ENCODE measurements at places on chromosomes 1 and 21.
A peak's percentile ranks its signal among the peaks of the same experiment; 100 is the strongest.

DNA sequence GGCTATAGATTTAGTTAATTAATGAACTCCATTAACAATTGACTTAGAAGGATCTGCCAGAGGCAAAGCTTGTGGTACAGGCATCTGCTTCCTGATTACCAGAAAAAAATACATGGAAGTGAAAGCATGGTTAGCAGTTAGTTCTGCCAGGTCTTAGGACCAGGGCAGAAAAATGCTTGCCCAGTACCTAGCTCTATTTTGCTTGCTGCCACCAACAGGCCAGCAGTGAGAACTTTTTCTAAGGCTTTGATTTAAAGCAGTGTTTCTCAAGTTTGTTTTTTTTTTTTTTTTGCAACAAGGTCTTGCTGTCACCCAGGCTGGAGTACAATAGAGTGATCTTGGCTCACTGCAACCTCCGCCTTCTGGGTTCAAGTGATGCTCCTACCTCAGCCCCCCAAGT, 16.4 kb upstream of the MTF1 start:
- DNase-seq = no peak

DNA sequence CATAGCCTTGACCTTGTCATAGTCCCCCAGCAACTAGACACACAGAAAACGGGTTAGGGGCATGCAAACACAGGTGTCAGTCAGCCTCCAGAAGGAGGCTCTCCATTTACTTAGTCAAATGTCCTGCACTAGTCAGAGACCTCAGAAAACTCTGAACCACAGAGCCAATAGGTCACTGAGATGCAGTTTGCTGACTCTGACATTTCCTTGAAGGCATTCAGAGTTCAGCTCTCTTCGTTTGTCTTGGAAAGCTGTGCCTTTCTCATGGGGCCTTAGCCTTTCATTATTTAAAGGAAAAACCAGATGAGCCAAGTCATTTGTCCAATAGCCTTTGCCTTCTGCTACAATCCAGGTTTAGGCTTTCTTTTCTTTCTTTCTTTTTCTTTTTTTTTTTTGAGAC, 3.5 kb downstream of the OLFML2B start:
- no peak for DNase-seq

DNA sequence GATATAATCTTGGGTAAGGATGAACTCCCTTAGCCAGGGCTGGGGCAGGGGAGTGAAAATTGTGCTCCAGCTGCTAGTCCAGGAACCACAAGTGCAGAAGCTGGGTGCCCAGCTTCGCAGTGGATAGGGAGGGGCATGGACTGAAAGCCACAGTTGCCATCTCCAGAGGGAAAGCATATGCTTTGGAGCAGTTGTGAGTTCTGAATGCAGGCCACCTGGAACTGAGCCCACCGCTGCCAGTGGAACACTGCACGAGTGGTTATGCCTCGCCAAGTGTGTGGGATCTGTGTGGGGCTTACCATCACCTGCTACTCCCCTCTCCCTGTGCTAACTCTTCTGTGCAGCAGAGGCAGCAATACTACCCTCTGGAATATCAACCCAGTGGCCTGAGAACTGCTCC, 158.4 kb upstream of the DPT start:
- DNase-seq = no peak

- no peak for DNase-seq
Measured at GRCh38 chr1:109765896-109766615, 2.3 kb upstream of the EPS8L3 start.

DNA sequence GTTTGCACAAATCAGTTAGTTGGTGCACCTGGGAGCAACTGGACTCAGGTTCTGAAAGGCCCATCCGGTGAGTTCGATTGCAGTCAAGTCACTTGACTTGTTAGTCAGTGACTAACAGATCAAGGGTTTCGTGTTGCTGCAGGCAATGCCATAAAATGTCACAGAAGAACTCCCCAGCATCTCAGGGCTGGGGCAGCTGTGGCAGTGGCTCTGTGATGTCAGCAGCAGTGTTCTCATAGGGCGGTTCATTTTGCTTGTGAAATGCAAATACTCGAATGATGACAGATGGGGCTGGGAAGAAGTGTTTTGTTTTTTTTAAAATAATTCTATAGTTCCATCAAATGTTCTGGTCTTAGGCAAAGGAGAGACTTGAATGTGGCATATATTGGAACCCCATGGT, 287.8 kb downstream of the LMX1A start:
- DNase-seq = no peak

DNA sequence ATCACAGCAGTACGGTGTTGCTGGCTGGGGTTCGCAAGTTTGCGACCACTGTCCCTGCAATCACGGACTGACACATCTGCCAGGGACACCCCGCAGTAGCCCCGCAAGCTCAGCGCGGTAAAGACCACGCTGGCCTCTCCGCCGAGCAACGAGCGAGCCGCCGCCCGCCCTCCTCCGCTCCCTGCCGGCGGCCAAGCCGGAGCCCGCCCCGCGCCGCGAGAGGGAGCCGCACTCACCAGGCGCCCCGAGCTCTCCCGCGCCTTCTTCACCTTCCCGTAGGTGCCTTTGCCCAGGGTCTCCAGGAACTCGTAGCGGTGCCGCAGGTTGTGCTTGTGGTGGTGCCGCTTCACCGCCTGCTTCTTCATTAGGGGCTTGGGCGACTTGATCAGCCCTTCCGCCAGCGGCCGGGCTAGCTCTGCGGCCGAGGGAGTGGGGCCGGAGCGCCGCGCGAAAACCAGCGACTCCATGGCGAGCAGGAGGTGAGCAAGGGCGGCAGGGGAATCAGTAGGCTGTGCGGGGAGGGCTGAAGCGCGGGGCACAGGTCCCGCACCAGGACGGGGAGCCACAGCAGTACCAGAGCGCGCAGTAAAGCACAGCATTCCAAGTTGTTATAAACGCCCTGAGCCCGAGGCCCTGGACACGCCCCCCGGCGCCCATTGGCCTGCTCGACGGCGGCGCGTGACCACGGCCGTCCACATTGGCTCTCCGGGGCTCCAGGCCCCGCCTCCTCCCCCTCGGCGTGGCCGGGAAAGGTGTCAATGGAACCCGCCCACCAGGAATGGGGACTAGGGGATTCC, at the start of gene NUAK2:
Gene NUAK2, minus strand, starts transcription at position 584 of the 797 bp plus-strand sequence. Its CDS starts 117 bp downstream, at position 467.
- peak; percentile 67 for DNase-seq

- DNase-seq = no peak
Measured at GRCh38 chr1:228986093-228986904, 251.0 kb downstream of the RHOU start.

- no peak for DNase-seq
Measured at GRCh38 chr1:223215026-223215425, 72.0 kb upstream of the TLR5 start.

- no peak for DNase-seq
Measured at GRCh38 chr1:218409946-218410510, 64.9 kb downstream of the TGFB2 start.

All from H4 (cell line).